ENCODE measurements at places on chromosomes 11 and 22.

GRCh38 chr11:17986711-17987220 lies 26.1 kb downstream of the SERGEF start:
- no peak for DNase-seq

GRCh38 chr11:76627606-76628005 lies 42.9 kb downstream of the LRRC32 start:
- DNase-seq = no peak

DNA sequence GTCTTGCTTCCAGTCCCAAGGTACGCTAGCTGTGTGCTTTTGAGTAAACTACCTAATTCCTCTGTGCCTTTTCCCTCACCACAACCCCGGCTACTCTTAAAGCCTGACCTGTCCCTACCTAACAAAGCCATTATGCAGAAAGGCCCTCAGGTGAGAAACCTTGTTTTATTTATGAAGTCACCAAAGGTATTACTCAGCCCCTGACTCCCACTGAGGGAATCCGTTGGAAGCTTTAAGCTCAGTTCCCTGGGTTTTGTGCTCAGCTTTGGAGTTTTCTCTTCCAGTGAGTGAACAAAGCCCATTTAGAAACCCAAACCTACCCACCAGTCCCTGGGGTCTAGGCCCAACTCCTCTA lies 90.9 kb downstream of the APIP start:
- no peak for DNase-seq

DNA sequence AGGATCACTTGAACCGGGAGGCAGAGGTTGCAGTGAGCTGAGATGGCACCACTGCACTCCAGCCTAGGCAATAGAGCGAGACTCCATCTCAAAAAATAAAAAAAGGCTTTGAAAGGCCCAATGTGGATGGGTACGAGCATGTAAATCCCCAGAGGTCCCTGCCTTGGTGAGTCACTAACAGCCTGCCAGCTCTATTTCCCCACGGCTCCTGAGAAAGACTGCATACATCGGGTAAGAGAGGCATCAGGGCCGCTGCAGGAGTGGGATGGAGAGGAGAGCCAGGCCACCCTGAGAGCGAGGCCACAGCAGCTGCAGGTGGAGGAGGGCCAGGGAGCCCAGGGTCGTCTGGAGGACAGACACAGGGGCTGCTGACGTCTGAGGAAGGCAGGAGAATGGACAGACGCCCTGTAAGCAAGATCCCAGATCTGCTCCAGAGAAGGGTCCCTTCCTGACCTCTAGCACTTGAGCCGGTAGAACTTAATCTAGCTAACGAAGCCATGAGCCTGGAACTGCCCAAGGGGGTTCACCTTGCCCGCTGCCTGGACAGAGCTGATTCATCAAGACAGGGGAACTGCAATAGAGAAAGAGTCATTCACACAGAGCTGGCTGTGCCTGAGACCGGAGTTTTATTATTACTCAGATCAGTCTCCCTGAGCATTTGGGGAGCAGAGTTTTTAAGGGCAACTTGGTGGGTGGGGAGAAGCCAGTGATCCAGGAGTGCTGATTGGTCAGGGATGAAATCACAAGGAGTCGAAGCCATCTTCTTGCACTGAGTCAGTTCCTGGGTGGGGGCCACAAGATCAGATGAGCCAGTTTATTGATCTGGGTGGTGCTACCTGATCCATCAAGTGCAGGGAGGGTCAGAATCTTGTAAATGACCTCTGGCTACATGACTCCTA lies 5.1 kb upstream of the KRTAP5-9 start:
- DNase-seq = no peak

DNA sequence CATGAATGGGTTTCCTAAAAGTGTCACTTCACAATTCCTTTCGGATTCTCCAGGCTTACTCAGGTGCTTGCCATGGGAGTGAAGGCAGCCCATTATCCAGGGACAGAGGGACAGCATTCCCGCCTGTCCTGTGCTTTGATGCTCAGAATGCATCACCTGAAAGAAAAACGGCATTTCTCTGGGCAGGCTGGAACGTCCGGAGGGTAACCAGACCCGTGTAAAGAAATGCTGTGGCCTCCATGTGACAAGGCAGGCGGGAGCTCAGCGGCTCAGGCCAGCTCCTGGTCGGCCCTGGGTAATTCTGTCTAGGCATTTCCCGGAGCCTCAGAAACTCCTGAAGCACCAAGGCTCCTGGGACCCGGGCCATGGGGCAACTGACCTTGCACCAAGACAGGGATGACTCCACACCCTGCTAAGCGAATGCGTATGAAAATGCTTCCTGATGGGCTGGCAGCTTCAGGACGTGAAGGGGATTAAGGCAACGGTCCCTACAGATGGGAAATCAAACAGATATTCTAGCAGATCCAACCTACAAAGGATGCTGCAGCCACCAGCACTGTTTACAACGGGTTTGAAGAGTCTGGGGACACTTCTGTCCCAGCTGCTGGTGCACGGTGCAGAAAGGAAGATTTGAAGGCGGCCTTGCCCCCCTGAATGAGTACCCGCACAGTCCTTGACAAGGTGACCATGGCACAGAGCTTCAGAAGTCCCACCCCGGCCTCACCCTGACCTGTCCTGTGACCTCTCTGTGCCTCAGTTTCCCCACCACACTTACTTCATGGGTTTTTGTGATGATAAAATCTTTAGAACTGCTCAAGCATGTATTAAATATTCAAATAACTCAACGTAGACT lies 13.6 kb upstream of the FGF3 start:
- no peak for DNase-seq

DNA sequence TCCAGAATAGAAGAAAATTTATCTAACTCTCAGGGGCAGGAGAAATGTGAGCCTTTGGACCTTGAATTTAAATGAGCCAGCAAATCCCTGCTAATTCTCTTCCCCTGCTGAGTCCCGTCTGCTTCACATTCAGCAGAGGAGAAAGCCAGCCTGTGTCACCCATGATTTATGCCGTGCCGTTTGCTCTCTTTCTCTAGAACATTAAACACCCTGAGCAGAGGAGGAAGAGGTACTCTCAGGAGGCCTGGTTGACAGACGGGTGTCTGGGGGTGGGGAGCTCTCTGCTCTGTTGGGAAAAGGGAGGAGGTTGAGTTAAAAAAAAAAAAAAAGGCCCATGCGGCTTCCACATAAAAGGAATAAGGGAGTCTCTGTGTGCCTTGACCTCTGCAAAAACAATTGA lies 11.3 kb upstream of the MTMR3 start:
- DNase-seq = no peak

DNA sequence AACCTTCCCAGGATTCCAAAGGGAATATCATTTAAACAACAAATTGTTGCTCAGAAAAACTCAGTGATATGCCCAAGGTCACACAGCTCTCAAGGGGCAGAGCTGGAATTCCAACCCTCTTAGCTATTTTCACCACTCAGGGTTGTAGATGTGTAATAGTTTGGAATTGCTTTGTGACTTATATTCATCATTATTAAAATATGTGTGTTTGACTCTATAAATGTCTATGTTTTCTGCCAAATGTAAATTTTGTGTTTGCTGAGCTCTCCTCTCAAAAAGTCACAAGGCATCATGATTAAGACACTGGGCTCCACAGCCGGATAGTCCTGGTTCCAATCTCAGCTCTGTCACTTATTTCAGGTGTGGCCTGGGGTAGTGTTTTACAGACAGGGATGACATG lies 407.3 kb downstream of the TMEM135 start:
- DNase-seq = no peak

DNA sequence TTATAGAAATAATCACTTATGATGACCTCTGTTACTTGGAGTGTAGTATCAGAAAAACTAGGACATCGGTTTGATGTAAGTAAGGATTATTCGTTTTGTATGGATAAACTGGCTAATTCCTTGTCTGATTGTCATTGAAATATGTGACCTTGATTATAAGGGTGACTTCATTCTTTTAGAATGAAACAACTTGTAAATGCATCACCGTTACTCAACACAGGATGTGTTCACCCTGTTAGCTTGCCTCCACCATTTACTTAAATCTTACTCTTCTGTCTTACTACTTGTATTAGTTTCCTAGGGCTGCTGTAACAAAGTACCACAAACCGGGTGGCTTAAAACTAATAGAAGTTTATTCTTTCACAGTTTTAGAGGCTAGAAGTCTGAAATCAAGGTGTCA lies 7.9 kb downstream of the SFI1 start:
- DNase-seq = no peak

DNA sequence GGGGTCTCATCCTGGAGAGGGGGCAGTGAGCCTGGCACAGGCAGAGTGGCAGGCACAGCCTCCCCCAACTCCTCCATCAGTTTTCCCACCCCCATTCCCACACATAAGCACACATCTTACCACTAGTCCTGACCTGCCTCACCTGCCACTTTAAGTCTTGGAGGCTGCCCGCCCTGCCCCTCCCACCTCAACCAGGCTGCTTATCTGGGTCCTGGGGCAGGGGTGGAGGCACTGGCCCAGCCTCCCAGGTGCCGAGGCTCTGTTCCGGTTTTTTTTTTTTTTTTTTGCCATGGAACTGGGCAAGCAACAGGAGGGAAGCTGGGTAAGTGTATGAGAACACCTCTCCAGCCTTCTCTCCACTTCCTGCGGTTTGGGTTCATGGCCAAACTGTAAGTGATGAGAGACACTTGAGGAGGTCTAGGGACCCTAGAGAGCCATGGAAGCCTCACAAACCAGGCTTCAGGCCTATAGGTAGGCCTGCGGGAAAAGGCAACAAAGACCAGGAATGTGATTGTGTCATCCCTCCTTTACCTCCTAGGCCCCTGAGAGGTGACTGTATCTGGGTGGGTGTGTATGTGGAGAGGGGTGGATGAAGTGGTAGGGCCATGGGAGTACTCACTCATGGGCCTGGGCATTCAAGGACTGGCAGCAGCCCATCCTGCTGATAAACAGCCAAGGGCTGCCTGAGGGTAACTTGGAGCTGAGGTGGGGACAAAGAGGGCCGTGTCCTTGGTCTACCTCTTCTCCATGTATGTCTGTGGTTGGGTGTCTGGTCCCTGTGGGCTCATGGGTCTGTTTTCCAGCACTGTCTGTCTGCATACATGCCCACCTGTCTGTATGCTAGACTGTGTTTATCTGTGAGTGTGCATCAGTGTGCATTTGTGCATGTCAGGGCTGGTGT lies 22.6 kb downstream of the PHLDB1 start:
- DNase-seq = no peak

- DNase-seq = no peak
Measured at GRCh38 chr11:43879789-43880639, 617 bp upstream of the ALKBH3 start.

- no peak for DNase-seq
Measured at GRCh38 chr22:23387827-23388516, 192.1 kb downstream of the IGLL1 start.

DNA sequence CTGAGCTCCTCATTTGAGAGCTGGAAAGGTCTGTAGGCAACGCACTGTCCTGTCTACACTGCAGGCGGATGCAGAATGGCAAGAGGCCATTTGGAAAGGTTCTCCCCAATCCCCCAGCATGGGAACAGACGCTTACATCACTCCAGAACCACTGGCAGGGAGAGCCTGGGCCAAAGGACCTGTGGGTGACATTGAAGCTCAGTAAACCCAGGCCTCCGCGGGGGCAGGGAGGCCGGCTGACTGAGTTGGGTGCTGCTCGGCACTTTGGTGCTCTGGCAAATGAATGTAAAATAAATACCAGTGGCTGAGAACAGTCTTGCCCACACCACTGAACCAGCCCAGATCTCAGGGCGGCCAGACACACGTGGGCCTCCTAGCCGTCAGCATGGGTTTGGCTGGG lies 22.4 kb downstream of the TOM1 start:
- DNase-seq = no peak

GRCh38 chr11:94275961-94276360 lies 28.4 kb upstream of the IZUMO1R start:
- DNase-seq = no peak

- no peak for DNase-seq
Measured at GRCh38 chr22:28600546-28601143, 79.0 kb downstream of the TTC28 start.

GRCh38 chr11:75169101-75169885 lies 18.4 kb downstream of the SLCO2B1 start:
- DNase-seq = no peak

DNA sequence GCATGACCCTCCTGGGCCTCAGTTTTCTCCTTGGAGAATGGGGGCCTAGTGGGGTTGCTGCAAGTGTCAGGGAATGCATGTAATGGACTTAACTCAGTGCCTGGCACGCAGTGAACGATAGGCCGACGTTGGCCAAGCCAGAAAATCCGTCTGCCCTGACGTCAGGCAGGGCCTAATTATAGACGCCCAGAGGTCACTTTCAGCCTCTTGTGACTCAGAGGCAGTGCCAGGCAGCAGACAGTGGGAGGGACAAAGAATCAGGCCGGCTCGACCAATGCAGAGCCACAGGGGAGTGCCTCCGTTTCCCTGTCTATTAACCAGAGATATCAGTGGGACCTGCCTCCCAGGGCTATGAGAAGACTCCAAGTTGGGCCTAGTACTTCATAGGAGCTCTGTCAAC lies 115.0 kb downstream of the MN1 start:
- peak; percentile 7 for DNase-seq

DNA sequence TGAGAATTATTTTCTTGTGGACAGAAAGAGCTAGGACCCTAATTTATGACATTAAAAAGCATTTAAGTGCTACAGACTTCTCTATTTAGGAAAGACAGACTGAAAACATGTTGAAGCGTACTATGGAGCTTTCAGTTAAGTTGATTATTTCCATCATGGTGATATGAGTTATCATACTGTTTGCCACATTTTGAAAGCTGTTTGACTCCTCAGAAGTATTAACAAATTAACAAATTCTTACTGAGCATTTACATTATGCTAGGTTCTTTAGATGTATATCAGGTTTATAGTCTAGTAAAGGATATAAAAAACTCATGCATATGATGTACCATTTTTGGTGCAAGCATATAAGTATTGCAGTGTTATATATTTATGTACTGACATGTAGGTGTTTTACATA lies 50.1 kb downstream of the ARHGEF12 start:
- no peak for DNase-seq

DNA sequence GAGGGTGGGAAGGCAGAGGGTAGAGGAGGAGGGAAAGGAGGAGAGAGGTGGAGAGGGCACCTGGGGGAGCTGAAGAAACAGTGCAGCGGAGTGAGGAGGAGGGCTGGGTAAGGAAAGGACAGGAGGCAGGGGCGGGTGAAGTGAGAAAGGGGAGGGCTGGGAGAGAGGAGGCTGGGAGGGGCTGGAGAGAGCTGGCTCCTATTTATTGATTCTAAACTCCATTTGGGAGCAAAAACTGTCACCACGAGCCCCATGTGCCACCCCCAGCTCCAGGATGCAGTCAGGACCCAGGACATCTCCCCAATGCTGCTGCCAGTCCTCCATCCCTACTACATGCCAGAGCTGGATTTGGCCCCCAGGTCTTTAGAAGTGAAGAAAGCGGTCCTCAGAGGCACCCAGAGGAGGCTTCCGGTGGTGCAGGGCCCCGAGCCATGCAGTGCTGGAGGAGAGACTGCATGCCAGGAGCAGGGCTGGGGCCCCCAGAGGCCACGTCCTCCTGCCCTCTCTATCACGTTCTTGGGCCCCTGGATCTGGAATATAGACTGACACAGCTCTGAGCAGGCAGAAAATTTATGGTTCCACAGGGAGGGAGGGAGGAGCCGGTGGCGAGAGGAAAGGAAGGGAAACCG lies 53.7 kb downstream of the SLC22A12 start:
- DNase-seq = no peak

All from smooth muscle cell of the brain vasculature (primary cell).